ENCODE measurements at places on chromosomes 4 and X. TPM values are rescaled to one million over a fixed set of nuclear protein-coding genes. Genes with fewer than 3 reads are reported as not detected.

GRCh38 chrX:137401092-137401491 is 164.8 kb upstream of the ZIC3 start:
- DNase-seq: no peak

- DNase-seq: no peak
These were observed 1.2 kb upstream of the PDZD4 start for GRCh38 chrX:153831429-153832150.

- no peak for DNase-seq
These were observed 49.0 kb downstream of the SMAD1 start for GRCh38 chr4:145530662-145531061.

DNA sequence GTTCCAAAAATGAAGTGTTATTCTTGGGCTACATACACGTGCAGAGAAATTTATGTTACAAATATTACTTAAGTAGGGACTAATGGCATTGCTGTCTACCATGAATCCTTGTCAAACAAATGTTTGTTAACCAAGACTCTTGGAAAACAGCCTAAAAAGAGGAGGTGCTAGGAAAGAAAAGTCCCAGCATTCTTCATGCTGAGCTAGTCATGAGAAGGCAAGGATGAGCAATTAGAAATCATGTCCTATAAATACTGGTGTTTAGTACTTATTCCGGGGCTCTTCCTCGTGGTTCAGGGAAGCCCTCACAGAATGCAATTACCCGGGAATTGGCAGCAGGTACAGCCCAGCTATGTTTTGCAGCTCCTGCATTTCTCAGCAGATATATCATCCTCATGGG is 378.1 kb upstream of the FTHL17 start:
- no peak for DNase-seq

- no peak for DNase-seq
These were observed 39.3 kb upstream of the XK start for GRCh38 chrX:37646254-37646653.

DNA sequence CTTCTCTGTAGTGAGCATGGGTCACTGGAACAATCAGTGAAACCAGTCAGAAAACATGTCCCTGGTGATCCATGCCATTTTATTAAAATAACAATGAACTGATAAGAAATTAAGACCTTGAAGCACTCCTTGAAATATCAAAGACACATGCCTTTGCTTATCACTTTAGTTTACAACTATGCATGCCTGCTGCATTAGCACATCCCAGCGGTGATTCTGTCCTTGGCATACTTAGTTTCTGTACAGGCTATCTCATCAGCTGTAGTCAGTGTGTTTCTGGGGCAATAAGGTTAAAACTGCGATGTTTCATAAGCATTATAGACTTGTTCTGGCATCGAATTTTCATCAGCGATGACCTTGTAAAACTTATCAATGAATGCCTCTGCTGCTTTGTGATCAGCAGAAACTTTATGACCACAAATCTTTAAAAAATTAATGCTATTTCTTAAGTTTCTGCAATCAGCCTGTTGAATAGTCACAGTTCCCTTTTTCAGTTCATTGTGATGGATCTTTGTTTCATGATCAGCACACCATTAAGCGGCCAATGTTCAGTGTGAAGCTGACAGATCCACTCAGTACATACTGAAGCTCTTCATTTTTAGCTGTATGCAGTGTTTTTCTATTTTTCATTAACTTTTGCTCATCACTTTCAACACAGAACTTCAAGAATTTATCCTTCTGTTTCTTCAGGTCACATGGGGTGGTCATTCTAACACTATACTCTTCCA is 150.5 kb downstream of the RNF150 start:
- no peak for DNase-seq

DNA sequence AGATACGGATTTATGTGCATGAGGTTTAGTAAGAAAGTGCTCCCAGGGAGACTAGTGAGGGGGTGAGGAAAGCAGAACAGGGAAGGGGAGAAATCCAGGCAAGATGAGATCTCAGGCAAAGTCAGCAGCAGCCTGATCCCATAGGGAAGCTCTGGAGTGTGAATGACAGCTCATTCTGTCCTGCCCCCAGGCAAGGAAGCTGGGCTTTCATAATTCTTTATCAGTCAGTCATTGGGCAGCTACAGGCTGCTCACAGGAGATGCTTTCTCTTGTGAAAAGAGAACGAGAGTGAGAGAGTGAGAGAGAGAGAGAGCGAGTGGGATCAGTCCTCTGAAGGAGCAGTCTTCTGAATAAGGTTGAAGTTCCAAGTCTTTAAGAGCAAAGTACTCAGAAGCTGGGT is 48.1 kb downstream of the SRPX start:
- no peak for DNase-seq

DNA sequence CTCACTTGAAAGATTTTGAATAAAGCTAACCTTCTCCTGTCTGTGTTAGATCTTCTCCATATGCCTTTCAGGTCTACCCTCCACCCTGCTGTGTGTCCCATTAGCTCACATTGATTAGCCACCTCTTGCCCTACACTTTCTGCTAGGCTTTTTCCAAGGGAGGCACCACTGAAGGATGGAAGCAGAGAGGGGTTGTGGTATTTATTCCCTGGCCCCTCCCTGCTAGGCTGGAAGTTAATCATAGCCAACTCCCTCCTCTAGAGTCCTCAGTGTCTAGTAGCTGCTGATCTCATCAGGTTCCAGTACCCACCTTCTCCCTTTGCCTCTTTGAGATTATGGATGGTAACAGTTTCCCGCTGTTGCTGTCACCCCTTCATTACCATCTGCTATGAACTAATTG is 8.9 kb upstream of the SMIM43 start:
- DNase-seq: no peak

- no peak for DNase-seq
These were observed 79.2 kb downstream of the ARAP2 start for GRCh38 chr4:36164900-36165630.

GRCh38 chrX:50770702-50771101 is 43.3 kb downstream of the SHROOM4 start:
- peak; percentile 56 for DNase-seq

DNA sequence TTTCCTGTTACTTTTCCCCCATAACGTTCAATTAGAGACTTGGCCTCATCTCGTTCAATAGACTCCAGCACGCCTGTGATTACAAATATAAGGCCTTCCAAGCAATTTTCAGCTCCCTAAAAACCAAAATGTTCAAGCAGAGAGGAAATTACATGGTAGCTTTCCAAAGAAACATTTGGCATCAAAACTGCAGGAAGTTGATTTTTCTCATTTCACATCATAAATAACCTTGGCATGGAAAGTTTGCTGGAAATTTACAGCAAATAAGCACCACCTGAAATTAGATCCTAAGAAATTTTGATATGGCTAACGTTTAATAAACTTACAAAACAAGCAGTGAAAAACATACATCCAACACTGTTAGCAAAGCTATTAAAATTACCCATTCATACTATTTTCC is 53.3 kb downstream of the RFC1 start:
- no peak for DNase-seq

GRCh38 chr4:38101563-38101962 is 141.4 kb downstream of the PTTG2 start:
- no peak for DNase-seq

GRCh38 chrX:132401935-132402334 is 86.9 kb downstream of the MBNL3 start:
- DNase-seq: no peak

GRCh38 chr4:180610324-180610723 is 1632.9 kb upstream of the TENM3 start:
- no peak for DNase-seq

DNA sequence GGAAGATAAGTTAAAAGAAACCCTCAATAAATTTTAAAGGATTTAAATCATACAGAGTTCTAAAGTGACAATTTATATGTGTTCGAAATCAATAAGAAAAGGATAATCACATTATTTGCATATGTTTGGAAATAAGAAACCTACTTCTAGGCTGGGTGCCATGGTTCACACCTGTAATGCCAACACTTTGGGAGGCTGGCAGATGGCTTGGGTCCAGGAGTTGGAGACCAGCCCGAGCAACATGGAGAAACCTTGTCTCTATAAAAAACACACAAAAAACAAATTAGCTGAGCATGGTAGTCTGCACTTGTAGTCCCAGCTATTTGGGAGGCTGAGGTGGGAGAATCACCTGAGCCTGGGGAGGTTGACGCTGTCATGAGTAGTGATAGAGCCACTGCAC is 8.1 kb upstream of the SAP30 start:
- DNase-seq: no peak

GRCh38 chr4:42460043-42460442 is 62.8 kb downstream of the SHISA3 start:
- no peak for DNase-seq

GRCh38 chr4:150078579-150079080 is 385 bp downstream of the DCLK2 start:
- DNase-seq: peak; percentile 63

- DNase-seq: peak; percentile 28
These were observed 78.1 kb upstream of the PAGE3 start for GRCh38 chrX:55342533-55343501.

DNA sequence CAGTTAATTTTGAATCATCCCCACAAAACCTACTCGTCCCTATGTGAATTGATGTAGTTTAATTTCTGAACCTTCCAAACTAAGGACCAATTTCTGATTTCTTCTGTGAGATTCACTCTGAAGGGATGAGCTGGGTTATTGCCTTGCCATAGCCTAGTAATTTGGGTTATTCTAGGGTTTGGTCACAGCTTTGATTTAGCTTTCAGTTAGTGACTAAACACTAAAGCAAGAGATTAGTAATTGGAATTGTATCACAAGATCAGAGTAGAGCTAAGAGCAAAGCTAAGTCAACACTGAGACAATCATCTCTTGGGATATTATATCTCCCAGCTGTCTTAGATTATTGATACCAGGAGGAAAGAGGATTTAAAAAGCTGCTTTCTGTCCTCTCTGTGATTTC is 588.0 kb downstream of the CCSER1 start:
- no peak for DNase-seq

DNA sequence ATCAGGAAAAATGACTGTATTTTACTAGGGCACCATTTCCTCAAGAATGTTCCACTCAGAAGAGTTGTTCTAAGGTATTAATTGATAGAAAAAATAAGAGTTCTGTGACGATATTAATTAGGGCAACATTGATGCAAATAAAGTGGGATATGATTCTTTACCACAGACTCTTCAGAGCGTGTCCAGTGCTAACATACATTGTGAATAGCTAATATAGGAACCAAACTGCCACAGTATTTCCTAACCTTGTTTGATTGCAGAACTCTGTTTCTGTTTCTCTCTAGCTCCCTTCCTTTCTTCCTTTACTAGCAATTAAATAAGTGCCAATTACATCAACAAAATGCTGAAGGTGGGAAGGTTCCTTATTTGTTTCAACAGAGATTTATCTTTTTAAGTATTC is 154.1 kb upstream of the CPEB2 start:
- DNase-seq: no peak

GRCh38 chr4:60885011-60885410 is 315.1 kb upstream of the ADGRL3 start:
- no peak for DNase-seq

- no peak for DNase-seq
These were observed 263.0 kb upstream of the ZFP42 start for GRCh38 chr4:187732524-187732923.

DNA sequence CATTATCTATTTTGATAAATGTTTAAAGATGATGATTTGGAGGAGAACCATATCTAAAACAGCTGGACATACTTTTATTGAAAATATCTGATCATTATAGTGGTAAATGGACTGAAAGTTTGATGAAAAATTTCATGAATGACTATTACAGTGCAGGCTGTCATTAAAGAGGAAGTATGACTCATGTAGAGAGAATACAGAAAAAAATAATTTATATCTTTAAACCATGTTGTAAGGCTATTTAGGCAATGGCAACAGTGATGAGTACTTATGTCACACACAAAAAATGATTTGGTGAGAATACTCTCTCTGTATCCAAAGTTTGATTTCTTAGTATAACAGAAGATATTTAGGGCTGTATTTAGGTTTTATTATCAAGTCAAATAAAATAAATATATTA is 3.9 kb upstream of the GLRB start:
- no peak for DNase-seq

DNA sequence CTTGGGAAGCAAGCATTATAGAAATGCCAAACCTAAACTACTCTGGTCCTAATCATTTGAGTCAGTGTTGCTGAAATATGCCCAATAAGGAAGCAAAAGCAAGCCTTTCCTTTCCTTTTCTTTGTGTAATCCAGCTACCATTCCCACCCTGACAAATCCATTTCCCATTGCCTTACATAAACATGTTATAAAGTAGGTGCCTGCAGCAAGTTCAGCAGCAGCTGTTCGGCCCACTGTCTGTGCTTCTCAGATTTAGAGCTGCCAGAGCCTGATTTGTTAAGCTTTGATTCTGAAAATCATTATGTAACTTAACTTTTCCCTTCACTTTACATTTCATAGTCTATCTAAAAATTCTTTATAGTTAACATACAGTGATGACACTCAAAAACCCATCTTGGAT is 148.6 kb downstream of the EPHA5 start:
- no peak for DNase-seq

The FTHL17 gene
- total RNA-seq: not detected

The BTK gene
- total RNA-seq: 5.4 TPM

The DCAF8L2 gene
- not detected for total RNA-seq

The BEX5 gene
- 2.1 TPM for total RNA-seq

The SOD3 gene
- 40.9 TPM for total RNA-seq

The GAGE12E gene
- not detected for total RNA-seq

The CENPVL2 gene
- not detected for total RNA-seq

The PPP3CA gene
- total RNA-seq: 59.5 TPM

The BTC gene
- 2.9 TPM for total RNA-seq

The CXCL6 gene
- total RNA-seq: 0.55 TPM

All from left colon (tissue), 2 donors.